ENCODE measurements at places on chromosomes 1 and 21. TPM values are rescaled to one million over a fixed set of nuclear protein-coding genes. Genes with fewer than 3 reads are reported as not detected.

CFH gene
- polyA plus RNA-seq, result 20.7 TPM

NID1 gene
- 87.8 TPM for polyA plus RNA-seq

LCE1B gene
- not detected for polyA plus RNA-seq

OR10Z1 gene
- polyA plus RNA-seq, result not detected

ERVH48-1 gene
- not detected for polyA plus RNA-seq

DNA sequence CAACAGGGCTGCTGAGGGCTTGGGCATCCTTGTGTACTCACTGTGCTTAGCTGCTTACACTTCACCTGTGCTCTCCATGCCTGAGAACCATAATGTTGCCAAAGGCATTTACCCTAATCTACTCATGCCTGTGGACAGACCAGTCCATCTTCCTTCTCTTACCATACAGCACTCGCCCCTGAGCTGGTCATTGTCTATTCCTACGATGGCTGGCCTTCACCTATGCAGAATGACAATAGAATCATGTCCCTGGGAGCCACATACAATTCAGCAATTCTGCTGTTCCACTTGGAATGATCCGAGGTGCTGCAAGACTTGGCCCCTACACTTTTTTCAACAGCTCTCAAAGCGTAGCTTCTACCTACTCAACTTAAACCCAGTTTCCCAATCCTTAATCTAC, 96.5 kb downstream of the PAPPA2 start:
- DNase-seq, result no peak

GRCh38 chr1:178388418-178389145, 108.2 kb downstream of the CLEC20A start:
- DNase-seq, result no peak

- DNase-seq, result no peak
These were observed 15.8 kb downstream of the RGS8 start for GRCh38 chr1:182668521-182669054.

DNA sequence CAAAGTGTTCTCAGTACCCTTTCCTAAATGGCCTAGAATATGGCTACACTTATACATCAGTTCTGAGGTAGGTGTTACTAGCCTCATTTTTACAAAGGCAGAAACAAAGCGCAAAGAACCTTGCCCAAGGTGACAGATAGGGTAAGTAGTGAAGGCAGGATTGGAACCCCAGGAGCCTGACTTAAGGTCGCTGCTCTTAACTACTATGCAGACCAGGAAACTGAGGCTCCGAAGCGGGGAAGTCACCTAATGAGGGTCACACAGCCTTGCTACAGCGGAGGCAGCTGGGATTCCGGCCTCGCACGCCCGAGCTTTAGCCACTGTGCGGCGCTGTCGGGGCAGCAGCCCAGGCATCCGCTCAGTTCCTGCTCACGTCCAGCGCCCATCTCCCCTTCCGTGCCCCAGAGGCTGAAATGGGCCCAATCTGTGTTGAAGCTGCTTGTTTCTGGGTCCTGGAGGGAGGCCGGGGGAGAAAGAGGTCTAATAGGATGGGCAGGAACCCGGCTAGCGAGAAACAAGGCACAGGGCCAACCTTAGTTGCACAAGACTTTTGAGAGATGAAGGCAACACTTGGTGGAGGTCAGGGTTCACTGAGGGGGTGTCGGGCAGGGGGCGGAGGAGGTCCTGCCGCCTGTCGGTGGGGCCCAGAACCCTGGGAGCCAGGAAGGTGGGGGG, 1.4 kb upstream of the FOXD2 start:
- peak; percentile 77 for DNase-seq

- no peak for DNase-seq
These were observed 67.5 kb downstream of the SYT2 start for GRCh38 chr1:202642619-202643291.

Measured in endothelial cell of umbilical vein (primary cell).